ENCODE measurements at places on chromosomes 6 and 20.

DNA sequence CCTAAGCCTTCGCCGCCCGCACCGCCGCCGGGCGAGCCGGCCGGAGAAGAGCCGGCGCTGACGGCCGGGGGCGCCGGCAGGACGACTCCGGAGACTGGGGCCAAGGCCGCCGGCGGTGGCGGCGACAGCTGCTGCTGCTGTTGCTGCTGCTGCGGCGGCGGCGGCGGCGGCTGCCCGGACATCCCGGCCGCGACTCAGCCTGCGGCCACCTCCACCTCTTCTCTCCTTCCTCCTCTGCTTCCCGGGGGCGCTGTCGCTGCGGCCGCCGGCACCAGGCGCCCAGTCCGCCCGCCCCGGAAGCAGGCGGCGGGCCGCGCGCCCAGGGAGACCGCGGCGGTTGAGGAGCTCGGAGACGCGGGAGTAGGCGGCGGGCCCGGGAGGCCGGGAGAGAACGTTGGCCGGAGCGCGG, 307 bp downstream of the RANBP9 start:
- DNase-seq: no peak

GRCh38 chr6:128659276-128659675, 138.9 kb upstream of the PTPRK start:
- DNase-seq: no peak

DNA sequence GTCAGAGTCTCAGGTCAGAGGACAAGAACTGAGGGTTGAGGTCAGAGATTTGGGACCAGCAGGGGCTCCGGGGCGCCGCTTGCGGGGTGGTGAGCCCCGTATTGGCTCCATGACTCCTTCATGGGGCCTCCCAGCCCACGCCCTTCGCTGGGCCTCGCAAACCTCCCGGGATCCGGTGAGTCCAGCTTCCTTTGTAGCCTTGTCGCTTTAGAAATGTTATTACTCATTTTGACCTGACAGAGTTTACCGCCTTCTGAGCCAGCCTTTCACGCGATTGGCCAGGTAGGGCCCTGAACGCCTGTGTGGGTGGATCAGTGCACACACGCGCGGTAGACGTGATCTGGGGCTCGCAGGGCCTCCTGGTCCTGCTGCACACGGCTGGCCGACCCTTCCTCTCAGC, 181.1 kb downstream of the ERMARD start:
- DNase-seq: no peak

- no peak for DNase-seq
Measured at GRCh38 chr6:97812940-97813339, 529.9 kb upstream of the MMS22L start.

- DNase-seq: no peak
Measured at GRCh38 chr6:119637768-119638167, 288.2 kb upstream of the MAN1A1 start.

DNA sequence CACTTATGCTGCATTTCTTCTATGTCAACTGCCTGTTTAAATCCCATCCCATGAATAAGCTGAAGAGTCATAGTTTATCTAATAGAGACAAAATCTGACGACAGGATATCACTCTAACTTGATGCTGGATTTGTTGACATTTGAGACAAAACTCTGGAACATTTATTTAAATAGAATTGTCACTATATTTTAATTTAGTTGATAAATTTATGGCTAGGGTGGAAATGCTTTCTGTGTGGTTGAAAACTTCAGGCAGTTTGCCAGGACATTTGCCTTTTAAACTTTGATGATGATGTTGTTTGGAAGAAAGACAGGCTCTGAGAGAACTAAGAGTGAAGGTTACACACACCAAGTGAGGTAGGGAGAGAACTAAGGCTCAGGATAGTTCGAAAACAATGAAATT, 68.1 kb downstream of the GJA1 start:
- DNase-seq: no peak

DNA sequence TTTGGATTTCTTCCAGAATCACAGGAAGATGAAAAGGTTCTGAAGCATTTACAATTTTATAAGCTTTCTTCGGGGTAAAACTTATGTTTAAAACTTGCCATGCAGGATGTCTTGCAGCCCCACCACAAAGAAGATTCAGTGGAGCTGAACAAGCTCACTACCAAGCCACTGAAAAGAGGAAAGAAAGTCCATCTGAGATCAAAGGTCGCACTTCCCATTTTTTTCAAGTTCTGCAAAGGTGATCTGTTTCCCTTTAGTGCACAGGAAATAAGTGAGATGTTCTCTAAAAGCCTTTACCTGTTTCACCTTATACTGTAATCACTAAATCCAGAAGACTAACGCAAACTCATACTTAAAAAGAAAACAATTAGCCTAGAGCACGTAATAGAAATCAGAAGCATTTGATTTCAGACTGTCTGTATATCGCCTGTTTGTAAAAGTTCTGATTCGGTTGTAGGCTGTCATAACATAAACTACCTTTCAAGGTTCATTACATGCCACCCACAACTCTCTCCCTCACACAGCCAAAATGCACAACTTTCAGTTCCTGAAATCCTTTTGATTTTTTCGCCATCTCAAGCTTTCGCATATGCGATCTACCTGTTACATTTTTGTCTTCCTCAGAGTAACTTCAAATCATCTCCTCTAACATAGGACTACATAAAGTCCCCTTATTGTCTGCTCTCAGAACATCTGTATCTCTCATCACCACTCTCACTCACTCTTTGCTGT, 1.8 kb downstream of the ECHDC1 start:
- DNase-seq: no peak

DNA sequence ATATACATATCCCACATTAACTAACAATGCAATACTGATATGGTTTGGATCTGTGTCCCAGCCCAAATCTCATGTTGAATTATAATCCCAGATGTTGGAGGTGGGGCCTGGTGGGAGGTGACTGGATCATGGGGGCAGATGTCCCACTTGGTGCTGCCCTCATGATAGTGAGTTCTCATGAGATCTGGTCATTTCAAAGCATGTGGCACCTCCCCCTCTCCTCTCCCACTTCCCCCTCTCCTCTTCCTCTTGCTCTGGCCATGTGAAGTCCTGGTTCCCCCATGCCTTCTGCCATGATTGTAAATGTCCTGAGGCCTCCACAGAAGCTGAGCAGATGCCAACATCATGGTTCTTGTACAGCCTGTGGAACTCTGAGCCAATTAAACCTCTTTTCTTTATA, 71.2 kb downstream of the FYN start:
- DNase-seq: no peak

- DNase-seq: no peak
Measured at GRCh38 chr20:56469077-56469449, 636 bp downstream of the RTF2 start.

- DNase-seq: no peak
Measured at GRCh38 chr20:3635346-3635745, 27.9 kb downstream of the GFRA4 start.
